NCI-H69 (cell line): ENCODE measurements at places on chromosomes 12 and 14.

- no peak for DNase-seq
These were observed 77.1 kb downstream of the PLEKHG7 start for GRCh38 chr12:92779902-92780301.

GRCh38 chr12:114229150-114229549 lies 176.8 kb downstream of the TBX5 start:
- no peak for DNase-seq

DNA sequence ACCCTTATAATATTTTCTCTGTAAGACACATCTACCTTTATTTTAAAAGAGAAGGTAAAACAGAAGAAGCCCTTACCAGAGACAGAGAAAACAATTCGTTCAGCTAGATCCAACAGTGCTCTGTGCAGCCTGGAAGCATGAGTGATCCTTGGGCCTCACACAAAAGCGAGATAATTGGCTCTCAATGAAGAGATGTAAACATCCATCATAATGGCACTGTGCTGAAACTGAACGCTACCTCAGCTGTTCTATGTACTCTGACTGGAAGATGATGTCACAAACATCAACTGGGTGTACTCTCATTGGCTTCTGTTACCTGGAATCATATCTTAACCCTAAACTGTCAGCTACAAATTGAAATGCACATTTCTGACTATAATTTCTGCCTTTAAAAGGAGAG lies at the start of gene MGAT4C:
TSS of gene MGAT4C (minus strand) at position 229 of the 400 bp plus-strand sequence.
- peak; percentile 99 for DNase-seq

DNA sequence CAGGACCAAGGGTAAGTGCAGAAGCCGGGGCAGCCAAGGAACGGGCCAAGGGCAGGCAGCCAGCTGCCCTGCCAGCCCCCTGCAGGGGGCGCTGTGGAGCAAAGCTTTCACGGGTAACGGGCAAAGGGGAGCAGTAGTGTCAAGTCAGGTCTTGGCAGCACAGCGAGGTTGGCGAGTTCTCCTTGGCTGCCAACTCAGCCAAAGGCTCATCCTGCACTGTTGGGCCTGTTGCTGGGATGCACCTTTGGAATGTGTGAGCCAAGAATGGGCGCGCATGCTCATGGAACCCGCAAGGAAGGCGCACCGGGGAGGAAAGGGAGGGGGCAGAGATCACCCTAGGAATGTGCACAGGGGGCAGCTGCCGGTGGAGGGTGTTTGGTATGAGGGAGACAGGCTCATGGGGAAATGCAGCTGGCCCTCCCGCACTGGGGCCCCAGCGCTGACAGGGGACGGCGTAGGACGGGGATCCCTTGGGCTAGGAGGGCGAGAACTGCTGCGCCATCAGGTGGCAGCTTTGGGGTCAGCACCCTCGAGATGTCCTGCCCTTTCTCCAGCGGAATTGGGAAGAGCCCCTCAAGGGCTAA lies 138.0 kb downstream of the ASCL4 start:
- peak; percentile 42 for DNase-seq

- peak; percentile 41 for DNase-seq
These were observed 155.5 kb downstream of the PPM1H start for GRCh38 chr12:62779488-62779887.

DNA sequence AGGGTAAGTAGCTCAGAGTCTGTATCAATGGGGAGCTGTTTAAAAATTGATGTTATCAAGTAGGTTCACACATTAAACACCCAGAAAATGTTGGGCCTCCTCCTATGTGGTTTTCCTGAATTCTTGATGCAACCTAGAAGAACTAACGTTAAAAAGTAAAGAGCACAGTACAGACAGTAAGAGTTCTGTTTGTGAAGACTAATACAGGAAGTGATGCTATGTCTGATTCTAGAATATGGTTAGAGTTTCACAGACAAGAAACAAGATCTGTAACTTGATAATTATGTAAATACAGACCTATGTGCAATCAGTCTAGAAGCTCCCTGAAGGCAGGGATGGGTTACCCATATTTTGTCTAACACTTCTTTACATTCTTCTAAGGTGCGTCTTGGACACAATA lies 214.9 kb upstream of the BTG1 start:
- DNase-seq: no peak

- DNase-seq: no peak
These were observed 33.7 kb upstream of the SOS2 start for GRCh38 chr14:50265029-50265428.

DNA sequence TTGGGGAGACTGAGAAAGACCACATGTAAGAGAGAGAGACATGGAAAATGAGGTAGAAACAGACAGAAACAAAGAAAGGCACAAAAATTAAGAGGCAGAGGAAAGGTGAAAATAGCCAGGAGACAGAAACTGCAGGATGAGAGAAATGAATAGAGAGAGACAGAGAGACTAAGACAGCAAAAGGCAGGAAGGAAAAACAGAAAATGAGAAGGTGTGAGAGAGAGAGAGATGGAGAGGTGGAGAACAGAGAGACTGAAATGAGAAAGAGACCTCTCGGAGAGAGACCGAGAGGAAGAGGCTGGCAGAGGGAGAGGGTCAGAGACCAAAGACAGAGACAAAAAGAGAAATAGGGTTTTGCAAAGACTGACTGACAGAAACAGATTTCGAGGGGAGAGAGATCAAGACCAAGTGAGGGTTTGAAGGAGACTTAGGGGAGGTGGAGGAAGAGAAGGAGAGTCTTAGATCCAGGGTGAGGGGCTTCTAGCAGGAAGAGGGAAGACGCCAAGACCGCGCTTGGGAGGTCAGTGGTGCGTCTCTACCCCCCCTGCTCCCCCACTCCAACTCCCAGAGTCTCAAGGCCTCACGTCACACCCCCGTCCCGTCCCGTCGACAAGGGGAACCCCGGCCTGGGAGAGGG lies 1.1 kb upstream of the AQP5 start:
- DNase-seq: no peak

GRCh38 chr14:28758253-28758884 lies 8.2 kb upstream of the FOXG1 start:
- no peak for DNase-seq

DNA sequence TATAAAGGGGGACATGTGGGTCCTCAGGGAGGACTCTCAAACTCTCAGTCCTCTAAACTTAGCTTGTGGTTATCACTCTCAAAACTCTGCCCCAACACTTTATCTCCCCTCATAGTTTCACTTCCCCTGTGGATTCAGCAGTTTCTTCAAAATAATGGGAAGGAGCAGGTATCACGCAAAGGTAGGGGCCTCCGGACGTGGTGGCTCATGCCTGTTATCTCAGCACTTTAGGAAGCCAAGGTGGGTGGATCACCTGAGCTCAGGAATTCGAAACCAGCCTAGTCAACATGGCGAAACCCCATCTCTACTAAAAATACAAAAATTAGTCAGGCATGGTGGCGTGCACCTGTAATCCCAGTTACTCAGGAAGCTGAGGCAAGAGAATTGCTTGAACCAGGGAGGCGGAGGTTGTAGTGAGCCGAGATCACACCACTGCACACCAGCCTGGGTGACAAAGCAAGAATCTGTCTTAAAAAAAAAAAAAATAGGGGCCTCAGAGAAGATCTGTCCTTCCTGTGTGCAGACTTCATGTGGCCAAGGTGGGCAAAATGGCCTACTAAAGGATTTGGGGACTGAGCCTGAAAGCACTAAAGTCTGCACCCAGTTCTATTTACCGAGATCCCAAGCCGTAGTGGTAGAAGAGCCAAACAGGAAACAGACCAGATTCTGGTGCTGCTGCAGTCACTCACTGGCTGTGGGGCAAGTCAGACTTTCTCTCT lies 6.4 kb downstream of the ITGB7 start:
- DNase-seq: no peak

DNA sequence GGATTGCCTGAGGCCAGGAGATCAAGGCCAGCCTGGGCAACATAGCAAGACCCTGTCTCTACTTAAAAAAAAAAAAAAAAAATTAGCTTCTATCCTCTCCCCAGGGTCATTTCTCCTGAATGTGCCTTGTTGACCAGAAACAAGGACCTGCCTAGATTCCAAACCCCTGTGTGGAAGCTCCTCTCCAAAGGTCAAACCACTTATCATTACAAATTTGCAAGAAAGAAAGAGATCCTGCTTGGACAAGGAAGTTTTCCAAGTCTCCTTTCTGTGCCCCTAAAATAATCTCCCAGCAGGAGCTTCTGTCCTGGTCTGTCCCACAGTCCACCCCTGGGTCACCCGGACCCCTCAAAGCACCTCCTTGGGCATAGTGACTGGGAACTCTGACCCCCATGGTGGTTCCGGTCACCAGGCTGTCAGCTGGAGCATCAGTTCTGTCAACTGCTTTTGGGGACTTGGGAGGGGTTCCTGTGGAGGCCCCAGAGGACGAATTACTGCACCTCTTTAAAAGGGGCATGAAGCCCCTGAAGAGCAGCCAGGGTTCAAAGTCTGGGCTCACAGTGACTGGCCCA lies 38.4 kb downstream of the ACTN1 start:
- no peak for DNase-seq

- DNase-seq: peak; percentile 64
These were observed 774 bp upstream of the MANSC4 start for GRCh38 chr12:27780612-27781408.

DNA sequence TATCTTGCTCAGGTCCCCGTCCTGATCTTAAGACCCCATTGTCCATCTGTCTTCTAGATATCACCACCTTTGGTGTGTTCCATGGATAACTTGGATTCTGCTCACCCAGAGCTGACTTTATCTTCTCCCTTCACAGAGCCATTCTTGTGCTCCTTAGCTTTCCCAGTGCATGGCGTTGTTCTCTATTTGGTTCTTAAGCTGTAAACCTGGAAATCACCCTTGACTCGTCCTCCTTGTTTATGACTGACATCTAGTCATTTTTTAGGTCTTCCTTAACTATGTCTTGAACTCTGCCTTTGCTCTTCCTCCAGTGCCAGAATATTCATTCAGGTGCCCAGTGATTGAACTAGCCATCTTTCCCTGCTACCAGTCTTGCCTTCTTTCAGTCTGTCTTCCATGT lies 11.7 kb downstream of the STK38L start:
- DNase-seq: no peak

DNA sequence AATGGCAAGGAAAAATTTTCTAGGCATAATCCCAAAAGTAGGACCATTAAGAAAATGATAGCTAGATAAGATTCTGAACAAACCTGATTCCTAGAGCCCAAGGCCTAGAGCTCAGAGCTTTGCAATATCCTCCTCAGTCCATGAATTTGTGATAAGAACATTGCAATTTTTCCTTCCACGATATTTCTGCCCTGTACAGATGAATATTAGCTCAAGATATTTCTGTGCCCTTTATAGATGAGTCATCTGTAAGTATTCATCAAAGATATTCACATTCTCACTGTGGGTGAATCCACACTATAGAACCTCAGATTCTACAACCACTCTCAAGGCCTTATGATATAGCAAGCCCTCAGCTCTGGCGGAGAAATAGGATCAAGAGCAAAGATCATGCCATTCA lies 37.5 kb downstream of the EAPP start:
- no peak for DNase-seq

DNA sequence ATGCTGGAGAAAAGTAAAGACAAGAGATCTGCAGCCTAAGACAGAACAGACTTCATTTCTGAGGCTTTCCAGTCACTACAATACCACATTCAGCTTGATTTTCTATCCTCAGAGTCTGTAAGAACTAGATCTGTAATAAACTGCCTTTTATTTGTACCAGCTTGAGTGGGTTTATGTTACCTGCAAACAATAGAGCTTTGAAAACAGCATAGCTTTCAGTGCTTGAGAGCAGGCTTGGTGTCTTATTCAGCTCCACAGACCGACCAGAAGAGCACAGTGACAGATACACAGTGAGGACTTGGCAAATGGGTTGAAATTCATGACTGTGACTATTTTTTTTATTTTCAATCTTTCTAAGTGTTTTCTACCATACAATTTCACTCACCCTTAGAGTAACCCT lies 207.8 kb upstream of the OTX2 start:
- no peak for DNase-seq

DNA sequence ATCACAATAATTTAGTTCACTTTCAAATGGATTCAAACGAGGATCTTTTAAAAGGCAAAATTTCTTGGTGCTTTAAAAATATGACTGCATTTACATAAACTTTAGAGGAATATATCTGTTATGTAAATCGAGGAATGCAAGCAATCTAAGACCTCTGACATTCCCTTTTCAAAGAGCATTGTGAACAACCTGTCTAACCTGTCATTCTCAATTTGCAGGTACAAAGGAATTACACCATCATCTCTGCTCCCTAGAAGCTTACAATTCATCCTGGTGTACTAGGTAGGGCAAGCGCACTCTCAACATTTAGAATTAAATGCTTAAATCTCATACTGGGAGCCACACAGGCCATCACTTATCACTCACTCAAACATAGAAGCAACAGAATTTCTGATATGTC lies 35.6 kb downstream of the BMP4 start:
- no peak for DNase-seq

- no peak for DNase-seq
These were observed 797.4 kb upstream of the FBXO33 start for GRCh38 chr14:40229676-40230075.

DNA sequence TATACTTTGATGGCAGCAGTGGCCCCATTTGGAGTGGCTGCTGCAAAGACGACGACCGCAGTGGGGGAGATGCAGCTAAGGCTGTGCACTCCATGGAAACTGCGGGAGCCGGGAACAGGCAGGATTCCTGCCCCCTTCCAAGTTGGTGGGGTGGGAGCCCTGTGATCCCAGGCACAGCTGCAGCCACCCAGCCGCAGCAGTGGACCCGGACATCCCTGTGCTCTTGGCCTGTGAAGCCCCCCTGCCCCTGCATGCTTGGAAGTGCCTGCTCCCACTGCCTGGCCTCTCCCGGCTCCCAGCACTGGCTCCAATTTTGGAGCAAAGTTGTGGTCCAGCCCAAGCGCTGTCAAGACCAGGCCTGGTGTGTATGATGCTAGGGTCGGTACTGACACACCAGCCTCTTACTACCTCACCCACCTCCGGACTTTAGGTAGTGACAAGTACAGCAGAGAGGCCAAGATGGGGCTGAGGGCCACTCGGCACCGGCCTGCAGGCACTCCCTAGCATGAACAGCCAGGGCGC lies 502.8 kb upstream of the RPL10L start:
- DNase-seq: no peak

- no peak for DNase-seq
These were observed 106.8 kb downstream of the SLCO1B3 start for GRCh38 chr12:20917269-20917668.

DNA sequence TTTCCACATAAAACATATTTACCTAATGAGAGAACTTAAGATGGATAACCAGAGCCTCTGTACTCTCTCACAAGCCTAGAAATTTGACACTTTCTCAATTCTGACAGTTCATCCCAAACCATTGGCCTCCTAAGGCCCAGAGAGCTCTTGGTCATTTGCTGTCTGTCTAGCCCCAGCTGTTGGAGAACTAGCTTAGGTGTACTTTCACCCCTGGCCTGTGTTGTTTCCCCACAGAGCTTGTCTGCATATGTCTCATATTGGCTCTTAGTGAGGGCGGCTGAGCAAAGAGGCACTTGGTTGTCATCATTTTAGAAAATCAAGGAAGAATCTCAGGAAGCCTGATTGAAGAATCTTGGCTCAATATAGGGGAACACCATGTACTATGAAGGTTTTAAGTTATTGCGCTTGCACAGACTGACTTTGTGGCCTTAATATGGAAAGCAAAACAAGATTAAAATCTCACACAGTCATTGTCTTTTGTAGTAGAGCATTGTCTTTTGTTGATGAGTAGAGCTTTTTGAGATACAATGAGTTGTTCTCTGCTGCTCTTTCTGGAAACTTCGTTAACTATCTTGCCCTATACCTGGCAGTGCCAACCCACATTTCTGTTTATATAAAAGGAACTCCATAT lies 324.6 kb downstream of the RAD51B start:
- peak; percentile 51 for DNase-seq
